ENCODE measurements at places on chromosomes 4 and X. TPM values are rescaled to one million over a fixed set of nuclear protein-coding genes. Genes with fewer than 3 reads are reported as not detected.

GRCh38 chr4:119310826-119311225, 11.1 kb downstream of the FABP2 start:
- DNase-seq, result no peak

- DNase-seq, result no peak
Observed at GRCh38 chrX:68677998-68678397, 30.5 kb downstream of the STARD8 start.

DNA sequence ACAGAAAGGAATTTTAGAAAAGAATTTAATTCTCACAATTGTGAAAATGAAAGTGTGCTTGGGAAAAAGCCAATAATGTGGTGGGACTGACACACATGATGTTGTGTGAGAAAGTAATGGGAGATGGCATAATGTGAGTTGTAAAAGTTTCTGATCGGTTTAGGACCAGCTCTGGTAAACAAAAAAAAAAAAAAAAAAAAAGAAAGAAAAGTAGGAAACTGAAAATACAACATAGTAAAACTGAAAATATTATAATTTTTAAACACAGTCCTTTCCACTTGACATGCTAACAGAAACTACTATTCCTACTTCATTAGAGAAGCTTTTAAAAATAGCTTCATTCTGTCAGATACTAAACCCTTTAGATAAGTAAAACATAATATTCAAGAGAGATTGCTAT, 28.2 kb downstream of the RAP1GDS1 start:
- no peak for DNase-seq

- no peak for DNase-seq
Observed at GRCh38 chr4:6092131-6092530, 73.9 kb upstream of the C4orf50 start.

- no peak for DNase-seq
Observed at GRCh38 chrX:85627363-85627762, 247.9 kb upstream of the POF1B start.

- DNase-seq, result no peak
Observed at GRCh38 chrX:261919-262352, 19.2 kb upstream of the PLCXD1 start.

- DNase-seq, result no peak
Observed at GRCh38 chrX:48934581-48935300, 15.9 kb upstream of the PIM2 start.

DNA sequence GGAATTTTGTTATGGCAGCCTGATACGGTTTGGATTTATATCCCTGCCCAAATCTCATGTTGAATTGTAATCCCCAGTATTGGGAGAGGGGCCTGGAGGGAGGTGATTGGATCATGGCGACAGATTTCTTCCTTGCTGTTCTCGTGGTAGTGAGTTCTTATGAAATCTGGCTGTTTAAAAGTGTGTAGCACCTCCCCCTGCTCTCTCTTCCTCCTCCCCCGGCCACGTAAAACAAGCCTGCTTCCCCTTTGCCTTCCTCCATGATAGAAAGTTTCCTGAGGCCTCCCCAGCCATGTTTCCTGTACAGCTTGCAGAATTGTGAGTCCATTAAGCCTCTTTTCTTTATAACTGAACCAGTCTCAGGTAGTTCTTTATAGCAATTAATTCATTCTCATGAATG, 37.9 kb downstream of the SUPT20HL2 start:
- DNase-seq, result no peak

- DNase-seq, result no peak
Observed at GRCh38 chr4:8439168-8439567, 1.4 kb downstream of the ACOX3 start.

GRCh38 chr4:25958110-25958509, 44.1 kb downstream of the SMIM20 start:
- no peak for DNase-seq

GRCh38 chrX:3159995-3160720, 118.9 kb downstream of the ARSF start:
- no peak for DNase-seq

GRCh38 chr4:122703868-122704267, 28.6 kb upstream of the BBS12 start:
- DNase-seq, result no peak

RHOH gene
- polyA plus RNA-seq, result 3.1 TPM

TCEAL7 gene
- polyA plus RNA-seq, result 27.3 TPM

GLOD5 gene
- 3.9 TPM for polyA plus RNA-seq

Measured in large intestine (tissue), 12 donors.